ENCODE measurements at places on chromosomes 7 and 10. TPM values are rescaled to one million over a fixed set of nuclear protein-coding genes. Genes with fewer than 3 reads are reported as not detected.

The CDHR3 gene
- 24.4 TPM for total RNA-seq

The SPDYE2 gene
- total RNA-seq, result not detected

The ZYX gene
- total RNA-seq, result 51.1 TPM

The NEBL gene
- 6.0 TPM for total RNA-seq

The ECD gene
- 23.6 TPM for total RNA-seq

The GTPBP4 gene
- 25.4 TPM for total RNA-seq

The CALD1 gene
- total RNA-seq, result 198 TPM

The PAX4 gene
- not detected for total RNA-seq

The C7orf57 gene
- total RNA-seq, result not detected

The SPDYE6 gene
- not detected for total RNA-seq

The ARMH3 gene
- 11.5 TPM for total RNA-seq

The DLG5 gene
- 90.1 TPM for total RNA-seq

The RNF148 gene
- total RNA-seq, result 0.96 TPM

- DNase-seq, result no peak
Measured at GRCh38 chr10:91582153-91582554, 50.7 kb downstream of the PPP1R3C start.

- no peak for DNase-seq
Measured at GRCh38 chr7:81534446-81534845, 235.4 kb downstream of the HGF start.

DNA sequence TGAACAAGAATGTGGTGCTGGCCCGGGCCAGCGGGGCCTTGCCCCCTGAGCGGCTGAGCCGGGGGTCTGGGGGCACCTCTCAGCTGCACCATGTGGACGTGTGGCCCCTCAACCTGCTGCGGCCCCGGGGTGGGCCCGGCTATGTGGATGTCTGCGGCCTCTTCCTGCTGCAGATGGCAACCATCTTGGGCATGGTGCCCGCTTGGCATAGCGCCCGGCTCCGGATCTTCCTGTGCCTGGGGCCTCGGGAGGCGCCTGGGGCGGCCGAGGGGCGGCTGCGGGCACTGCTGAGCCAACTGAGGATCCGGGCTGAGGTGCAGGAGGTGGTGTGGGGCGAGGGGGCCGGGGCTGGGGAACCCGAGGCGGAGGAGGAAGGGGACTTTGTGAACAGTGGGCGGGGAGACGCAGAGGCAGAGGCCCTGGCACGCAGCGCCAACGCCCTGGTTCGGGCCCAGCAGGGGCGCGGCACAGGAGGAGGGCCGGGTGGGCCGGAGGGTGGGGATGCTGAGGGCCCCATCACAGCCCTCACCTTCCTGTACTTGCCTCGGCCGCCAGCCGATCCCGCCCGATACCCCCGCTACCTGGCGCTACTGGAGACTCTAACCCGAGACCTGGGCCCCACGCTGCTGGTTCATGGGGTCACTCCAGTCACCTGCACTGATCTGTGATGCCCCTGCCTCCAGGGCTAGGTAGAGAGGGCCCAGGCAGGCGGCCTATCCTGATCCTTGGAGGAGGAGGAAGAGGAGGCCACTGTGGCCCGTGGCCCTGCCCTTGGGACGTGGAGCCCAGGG lies 1.1 kb upstream of the TRIP6 start:
- DNase-seq, result peak; percentile 86

DNA sequence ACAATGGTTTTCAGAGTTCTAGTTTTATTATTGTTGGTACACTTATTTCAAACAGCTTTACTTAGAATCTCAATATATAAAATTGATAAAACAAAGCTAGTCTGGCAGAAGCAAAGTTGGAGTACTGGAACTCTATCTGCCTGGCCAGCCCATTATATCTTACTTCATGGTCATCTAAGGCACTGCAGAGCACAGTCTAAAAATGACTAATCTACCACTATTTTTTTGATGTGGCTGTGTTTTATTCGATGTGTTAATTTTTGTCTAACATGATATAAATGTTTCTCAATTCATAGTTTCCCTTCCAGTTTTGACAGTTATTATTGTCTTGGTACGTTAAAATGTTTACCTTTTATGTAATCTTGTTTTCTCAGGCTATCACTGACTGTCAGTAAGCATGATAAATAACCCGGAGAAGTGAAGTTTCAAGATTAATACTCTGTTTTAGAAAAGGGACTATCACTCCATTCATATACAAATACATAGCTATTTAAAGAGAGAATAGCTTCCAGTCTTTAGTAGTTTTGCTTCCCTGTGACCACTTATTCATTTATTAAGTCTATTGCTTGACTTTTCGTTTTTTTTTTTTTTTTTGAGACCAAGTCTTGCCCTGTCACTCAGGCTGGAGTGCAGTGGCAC lies 60.6 kb upstream of the CSTF2T start:
- no peak for DNase-seq

DNA sequence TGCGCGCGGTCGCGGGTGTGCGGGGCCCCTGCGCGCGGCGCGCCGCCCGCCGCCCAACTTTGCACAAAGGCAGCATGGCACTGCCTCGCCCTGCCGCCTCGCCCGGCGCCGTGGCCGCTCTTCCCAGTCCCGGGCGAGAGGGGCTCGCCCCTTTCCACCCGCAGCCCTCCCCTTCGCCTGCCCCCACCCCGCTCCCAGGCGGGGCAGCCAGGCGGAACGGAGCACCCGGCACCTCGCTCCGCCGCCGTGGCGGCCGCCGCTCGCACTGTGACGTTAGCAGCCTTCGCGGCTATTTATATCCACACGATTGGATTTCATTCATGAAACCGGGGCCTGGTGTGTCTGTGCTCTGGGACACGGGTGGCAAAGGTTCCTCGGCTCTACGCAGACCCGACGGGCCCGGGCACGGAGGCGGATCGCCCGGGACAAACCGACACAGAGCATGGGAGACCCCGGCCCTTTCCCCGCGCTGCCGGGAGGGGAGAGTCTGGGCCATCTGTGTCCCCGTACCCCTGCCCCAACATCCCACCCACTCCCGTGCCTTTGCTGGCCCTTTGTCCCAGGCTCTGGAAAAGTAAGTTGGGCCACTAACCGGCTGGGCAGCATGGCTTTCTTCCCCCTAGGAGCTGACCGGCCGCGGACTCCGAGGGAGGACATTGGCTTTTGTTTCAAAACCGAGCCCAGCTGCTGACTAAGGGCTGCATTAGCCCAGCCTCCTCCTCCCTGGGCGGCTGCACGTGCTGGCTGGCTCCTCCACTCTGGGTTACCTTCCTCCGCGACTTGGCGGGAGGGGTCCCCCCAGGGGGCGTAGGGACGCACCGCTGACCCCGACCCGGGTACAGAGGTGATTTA lies at the start of gene RHOBTB1:
TSS of gene RHOBTB1 (minus strand) at position 128 of the 852 bp plus-strand sequence. CDS start 32,643 bp downstream, outside the sequence.
- peak; percentile 79 for DNase-seq

GRCh38 chr7:155979994-155980393 lies 167.7 kb upstream of the SHH start:
- no peak for DNase-seq

- no peak for DNase-seq
Measured at GRCh38 chr10:104054430-104054829, 31.2 kb downstream of the COL17A1 start.

GRCh38 chr7:129616530-129616929 lies 5.0 kb downstream of the NRF1 start:
- DNase-seq, result no peak

DNA sequence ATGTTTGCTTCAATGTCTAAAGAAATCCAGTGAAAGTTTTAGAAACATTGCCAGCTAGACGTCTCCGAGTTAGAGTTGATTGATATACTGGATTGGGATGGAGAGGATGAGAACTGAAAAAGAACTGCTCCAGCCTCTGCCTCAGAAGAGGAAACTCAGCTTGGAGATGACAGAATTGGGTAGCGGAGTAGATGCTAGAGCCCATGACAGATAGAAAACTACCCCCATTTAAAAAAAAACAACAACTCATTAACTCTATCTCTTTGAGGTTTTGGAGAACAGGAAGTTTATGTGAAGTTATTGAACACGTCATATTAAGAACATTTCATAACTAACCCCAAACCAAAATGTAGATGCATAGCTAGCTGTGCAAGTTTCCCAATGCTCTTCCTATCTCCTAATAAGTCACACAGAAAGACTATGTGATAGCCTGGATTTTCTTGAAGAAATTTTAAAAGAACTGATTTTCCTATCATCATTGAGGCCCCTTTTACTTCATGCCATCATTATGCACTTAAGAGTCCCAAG lies 28.3 kb upstream of the AFAP1L2 start:
- no peak for DNase-seq

- DNase-seq, result no peak
Measured at GRCh38 chr10:51879238-51879637, 179.8 kb upstream of the CSTF2T start.

Data from transverse colon (tissue), 4 donors.